Activated naive CD8-positive, alpha-beta T cell treated with anti-CD3 and anti-CD28 coated beads for 36 hours (primary cell): ENCODE measurements at places on chromosomes 12 and 14. TPM values are rescaled to one million over a fixed set of nuclear protein-coding genes. Genes with fewer than 3 reads are reported as not detected.
A peak's percentile ranks its signal among the peaks of the same experiment; 100 is the strongest.

DNA sequence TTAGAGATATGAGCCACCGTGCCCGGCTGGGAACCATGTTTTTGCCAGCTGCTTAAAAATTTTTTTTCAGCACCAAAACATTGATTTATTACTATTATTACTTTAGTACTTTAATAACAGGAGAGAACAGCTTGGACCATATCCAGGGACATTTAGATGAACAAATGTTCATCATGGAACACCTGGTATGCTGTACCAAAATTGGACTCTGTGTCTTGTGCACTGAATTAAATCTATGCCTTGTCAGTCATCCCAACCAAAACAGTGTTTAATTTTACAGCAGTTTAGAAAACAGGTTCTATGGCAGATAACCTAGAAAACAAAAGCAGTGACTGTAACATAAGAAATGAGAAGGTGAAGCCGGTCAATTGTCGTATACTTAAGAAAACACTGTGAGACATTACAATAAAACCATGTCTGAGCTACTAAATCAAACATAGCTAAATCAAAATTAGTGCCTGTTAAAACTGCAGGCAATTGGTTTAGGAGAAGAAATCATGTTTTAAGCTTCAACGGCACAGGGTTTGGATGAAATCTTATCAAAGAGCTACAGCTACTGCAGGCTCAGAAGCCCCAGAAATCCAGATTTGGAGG, 58.2 kb upstream of the PYGL start:
- no peak for DNase-seq

GRCh38 chr12:59937148-59937547, 341.3 kb downstream of the SLC16A7 start:
- no peak for DNase-seq

DNA sequence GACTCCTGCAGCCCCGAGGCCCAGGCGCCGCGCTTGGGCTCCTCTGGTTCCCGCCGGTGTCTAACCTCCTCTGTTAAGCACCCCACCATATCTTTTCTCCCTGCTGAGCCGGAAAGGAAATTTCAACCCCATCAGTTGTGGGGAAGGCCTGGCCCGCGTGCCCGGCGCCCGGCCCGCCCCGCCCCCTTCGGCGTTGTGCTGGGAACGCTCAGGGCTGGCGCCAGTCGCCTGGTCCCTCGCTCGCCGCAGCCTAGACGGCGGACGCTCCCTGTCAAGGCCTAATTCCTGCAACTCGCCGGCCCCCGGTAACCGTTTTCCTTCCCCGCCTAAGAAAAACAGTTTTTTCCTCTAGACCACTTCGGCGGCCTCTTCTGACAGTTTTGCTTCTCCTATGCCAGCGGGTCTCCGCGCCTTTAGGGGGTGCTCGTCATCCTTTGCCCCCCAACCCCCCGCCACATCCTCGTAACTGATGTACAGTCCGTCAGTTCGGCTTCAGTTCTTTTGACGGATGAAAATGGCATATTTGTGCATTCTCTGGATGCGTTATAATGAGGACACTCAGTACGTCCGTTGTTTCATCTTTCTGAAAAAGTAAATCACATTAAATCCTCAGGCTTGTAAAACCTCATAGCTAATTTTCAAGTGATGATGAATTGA, 506 bp upstream of the NAP1L1 start:
- DNase-seq = no peak

- DNase-seq = no peak
Measured at GRCh38 chr12:8031872-8032241, 659 bp upstream of the FOXJ2 start.

- DNase-seq = no peak
Measured at GRCh38 chr12:49821373-49822287, 6.6 kb downstream of the NCKAP5L start.

DNA sequence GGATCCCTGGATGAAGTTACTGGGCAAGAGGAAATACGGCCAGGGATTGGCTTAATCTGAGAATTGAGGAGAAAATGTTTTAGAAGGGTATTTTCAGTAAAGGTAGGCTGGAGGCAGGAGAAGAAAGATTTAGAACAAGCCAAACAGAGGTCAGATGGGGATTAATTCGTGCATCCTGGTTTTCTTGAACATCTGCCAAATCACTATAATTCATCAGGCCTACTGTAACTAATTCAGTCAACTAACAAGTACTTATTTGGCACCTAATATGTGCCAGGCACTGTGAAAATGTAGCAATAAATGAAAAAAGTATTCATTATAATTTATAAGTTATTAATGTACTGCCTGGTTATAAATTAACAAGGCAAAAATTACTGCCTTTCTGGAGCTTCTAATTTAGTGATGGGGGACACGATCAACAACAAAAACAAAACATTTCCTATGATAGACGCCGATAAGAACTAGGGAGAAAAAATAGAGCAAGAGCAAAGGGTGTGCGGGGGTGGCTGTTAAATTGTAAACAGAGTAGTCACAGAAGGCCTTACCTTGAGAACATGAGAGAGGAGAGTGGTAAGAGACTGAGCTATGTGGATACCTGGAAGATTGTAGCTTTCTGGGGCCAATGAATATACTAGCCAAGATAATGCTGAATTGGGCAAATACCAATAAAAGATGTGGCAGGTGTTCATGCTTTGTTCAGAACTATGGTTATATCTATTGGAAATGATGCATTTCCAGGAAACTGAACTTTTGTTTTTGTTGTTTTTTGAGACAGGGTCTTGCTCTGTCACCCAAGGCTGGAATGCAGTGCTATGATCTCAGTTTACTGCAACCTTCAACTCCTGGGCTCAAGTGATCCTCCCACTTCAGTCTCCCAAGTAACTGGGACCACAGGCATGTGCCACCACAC, 34.0 kb downstream of the DUSP16 start:
- DNase-seq = no peak

GRCh38 chr14:62455446-62455845, 589.8 kb downstream of the KCNH5 start:
- no peak for DNase-seq

GRCh38 chr12:133203344-133204263, 22.3 kb downstream of the ZNF268 start:
- no peak for DNase-seq

DNA sequence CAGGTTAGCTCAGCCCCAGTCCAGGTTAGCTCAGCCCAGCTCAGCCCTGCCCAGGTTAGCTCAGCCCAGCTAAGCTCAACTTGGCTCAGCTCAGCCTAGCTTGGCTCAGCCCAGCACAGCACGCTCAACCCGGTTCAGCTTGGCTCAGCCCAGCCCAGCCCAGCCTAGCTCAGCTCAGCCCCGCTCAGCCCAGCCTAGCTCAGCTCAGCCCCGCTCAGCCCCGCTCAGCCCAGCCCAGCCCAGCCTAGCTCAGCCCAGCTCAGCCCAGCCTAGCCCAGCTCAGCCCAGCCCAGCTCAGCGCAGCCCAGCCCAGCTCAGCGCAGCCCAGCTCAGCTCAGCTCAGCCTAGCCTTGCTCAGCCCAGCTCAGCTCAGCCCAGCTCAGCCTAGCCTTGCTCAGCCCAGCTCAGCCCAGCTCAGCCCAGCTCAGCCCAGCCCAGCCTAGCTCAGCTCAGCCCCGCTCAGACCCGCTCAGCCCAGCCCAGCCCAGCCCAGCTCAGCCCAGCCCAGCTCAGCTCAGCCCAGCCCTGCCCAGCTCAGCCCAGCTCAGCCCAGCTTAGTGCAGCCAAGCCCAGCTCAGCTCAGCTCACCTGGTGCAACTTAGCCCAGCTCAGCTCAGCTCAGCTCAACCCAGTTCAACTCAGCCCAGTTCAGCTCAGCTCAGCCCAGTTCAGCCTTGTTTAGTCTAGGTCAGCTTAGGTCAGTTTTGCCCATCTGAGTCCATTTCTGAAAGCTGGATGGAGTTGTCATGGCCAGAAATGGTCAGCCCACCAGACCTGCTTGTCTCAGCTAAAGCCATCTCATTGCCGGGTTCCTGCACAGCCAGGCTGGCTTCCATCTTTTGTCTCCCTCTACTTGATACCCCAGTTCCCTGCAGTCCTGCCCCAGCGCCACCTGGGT, 333.6 kb downstream of the TMEM121 start:
- DNase-seq = peak; percentile 36

- DNase-seq = peak; percentile 46
Measured at GRCh38 chr12:6613776-6614512, 6.8 kb upstream of the CHD4 start.

DNA sequence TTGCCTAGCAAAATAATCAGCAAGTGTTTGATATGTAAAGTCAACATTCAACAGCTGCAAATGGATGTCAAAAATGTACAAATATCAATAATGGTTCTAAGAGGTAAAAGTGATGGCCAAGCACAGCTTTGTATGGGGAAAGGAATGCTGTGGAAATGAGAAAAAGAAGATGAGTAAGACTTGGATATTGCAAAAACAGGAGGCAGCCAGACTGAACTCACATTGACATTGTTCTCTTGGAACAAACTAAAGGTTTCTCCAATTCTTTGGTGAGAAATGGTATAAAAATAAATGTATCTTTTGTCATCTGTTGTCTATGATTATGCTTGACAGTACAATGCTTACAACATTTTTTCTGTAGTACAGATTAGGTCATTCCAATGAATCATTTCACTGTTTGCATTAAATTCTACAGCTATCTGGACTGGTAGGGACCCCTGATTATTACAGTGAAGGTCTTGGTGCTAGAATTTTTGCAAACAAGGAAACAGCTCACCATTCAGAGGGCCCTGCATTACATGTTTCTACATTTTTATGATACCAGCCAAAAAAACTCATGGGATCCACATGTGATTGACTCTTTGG, 465.7 kb downstream of the NOVA1 start:
- no peak for DNase-seq

DNA sequence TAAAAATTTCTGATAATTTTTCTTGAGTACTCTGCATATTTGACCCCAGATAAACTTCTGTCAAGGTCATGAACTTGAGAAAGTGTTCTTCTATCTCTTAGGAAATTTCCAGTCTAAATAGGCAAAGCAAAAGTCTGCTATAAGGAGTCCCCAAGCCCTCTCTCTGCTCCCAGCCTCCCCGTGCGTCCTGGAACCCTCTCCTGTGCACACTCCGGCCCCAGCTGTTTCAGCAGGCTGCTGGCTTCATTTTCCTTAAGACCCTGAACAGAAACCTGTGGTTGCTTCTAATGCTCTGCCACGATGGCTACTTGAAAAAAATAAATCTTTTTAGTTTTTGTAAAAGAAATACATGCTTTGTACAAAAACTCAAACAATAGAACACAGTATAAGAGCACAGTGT, 14.7 kb downstream of the KRT2 start:
- DNase-seq = no peak

- DNase-seq = no peak
Measured at GRCh38 chr12:14238221-14238792, 127.2 kb upstream of the ATF7IP start.

- DNase-seq = no peak
Measured at GRCh38 chr12:119068129-119068856, 87.0 kb downstream of the SRRM4 start.

- no peak for DNase-seq
Measured at GRCh38 chr14:92339426-92339825, 16.5 kb downstream of the SLC24A4 start.

GRCh38 chr14:64349741-64350490, 38.2 kb upstream of the MTHFD1 start:
- no peak for DNase-seq

- DNase-seq = no peak
Measured at GRCh38 chr14:41718477-41719166, 111.9 kb downstream of the LRFN5 start.

GRCh38 chr12:81809829-81810595, 50.9 kb upstream of the PPFIA2 start:
- DNase-seq = no peak

GRCh38 chr14:22849212-22849819, 12.9 kb downstream of the MMP14 start:
- DNase-seq = no peak

DNA sequence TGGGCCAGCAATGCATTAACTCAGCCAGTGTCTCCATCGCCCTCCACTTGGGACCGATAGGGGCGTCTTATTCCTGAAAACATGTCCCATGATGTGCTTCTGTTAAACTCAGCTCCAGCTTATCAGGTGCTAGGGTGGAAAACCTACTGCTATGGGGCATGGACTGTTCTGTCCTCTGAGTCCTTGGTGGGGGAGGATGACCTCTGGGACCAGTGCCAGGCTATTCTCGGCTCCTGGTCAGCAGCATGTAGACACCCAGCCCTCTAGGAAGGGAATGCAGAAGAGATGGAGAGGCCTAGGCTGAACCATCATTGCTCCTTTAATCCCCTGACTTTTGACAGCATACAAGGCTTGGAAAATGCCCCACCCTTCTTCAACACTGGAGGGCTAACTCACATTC, 486.2 kb downstream of the MED13L start:
- DNase-seq = no peak

DNA sequence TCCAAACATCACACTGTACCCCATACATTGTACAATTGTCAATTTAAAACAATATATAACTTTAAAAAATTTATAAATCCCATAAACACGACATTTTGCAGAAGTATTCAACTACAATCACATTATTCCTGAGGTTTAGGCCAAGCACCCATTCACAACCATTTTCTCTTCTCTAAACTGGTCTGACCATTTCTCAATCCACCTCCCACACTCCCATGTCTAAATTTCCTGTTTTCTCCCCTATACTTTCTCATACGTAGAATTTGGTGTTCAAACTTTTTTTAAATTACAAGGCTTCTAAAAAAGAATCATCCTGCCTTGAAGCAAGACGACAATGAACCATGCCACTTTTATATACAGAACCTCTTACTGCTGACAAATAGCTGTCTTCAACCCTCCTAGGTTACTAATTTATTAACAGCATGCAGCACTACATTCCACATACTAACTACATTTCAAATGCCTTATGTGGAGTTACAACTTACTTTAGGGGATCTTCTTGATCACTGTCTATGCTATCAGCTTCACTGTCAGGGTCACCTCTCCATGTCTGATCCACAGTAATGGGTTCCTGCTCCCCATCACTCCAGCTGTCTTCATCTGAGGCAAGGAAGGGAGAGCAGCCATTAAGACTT, 3.4 kb downstream of the KANSL2 start:
- no peak for DNase-seq

DNA sequence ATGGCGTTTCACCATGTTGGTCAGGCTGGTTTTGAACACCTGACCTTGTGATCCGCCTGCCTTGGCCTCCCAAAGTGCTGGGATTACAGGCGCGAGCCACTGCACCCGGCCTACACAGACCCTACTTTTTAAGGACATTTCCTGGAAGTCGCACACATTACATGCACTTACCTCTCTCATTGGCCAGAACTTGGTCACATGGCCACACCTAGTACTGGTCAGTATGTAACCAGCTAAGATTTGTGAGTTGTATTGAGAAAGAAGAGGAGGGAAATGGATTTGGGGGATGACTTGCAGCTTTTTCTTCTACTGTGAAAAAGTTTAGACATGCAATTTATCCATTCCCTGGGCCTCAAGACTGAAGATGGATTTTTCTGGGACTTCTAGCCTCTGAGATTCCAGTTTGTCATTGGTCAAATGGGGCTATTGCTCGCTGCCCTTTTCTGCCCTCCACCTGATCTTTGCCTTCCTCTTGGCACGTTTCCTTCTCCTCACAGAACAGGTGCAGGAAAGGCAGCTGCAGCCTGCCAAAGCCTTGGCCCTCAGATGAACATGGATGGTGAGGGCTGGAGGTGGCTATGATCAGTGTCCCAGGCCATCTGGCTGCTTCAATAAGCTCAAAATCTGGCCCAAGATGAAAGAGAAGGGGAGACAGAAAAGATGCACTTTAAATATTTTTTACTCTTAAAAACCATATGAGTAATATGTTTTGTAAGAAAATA, 7.1 kb upstream of the ZDHHC22 start:
- no peak for DNase-seq

- DNase-seq = no peak
Measured at GRCh38 chr12:8941691-8942478, 7.6 kb downstream of the M6PR start.

TMPRSS12 gene
- not detected for total RNA-seq

MYL6 gene
- 777 TPM for total RNA-seq

FOXA1 gene
- total RNA-seq = not detected

RASAL1 gene
- total RNA-seq = 1.9 TPM

OR4E2 gene
- not detected for total RNA-seq

C12orf50 gene
- 0.16 TPM for total RNA-seq

COL2A1 gene
- total RNA-seq = not detected
